Breast epithelium (tissue), 4 donors: ENCODE measurements at places on chromosomes 4 and X. TPM values are rescaled to one million over a fixed set of nuclear protein-coding genes. Genes with fewer than 3 reads are reported as not detected.

Gene HEPH
- 11.1 TPM for total RNA-seq

Gene IL13RA1
- 71.4 TPM for total RNA-seq

Gene LRIT3
- total RNA-seq = 0.16 TPM

Gene BANK1
- total RNA-seq = 0.98 TPM

Gene TEX13D
- total RNA-seq = not detected

Gene UGT2B11
- 4.0 TPM for total RNA-seq

Gene ALG13
- 44.3 TPM for total RNA-seq

Gene RFC1
- 39.3 TPM for total RNA-seq

Gene PLP1
- total RNA-seq = 1.3 TPM

Gene MAOA
- total RNA-seq = 558 TPM

Gene NHSL2
- 9.2 TPM for total RNA-seq

Gene EPGN
- 2.0 TPM for total RNA-seq

Gene MAGEA8
- total RNA-seq = not detected

Gene ETDB
- total RNA-seq = not detected

Gene EDA2R
- 2.2 TPM for total RNA-seq

Gene CLGN
- 0.32 TPM for total RNA-seq

Gene SNCA
- total RNA-seq = 15.4 TPM

Gene PPEF2
- 0.15 TPM for total RNA-seq

Gene PABPC4L
- 0.98 TPM for total RNA-seq

Gene FAM156A
- total RNA-seq = 19.9 TPM

Gene SCD5
- total RNA-seq = 9.8 TPM

Gene GJB1
- total RNA-seq = 6.9 TPM

Gene GAGE13
- not detected for total RNA-seq

Gene PHKA1
- total RNA-seq = 11.9 TPM

Gene SPACA5
- not detected for total RNA-seq

Gene PDE5A
- 21.6 TPM for total RNA-seq

Gene FRMPD3
- 0.59 TPM for total RNA-seq

Gene XKRX
- 0.33 TPM for total RNA-seq
